ENCODE measurements at places on chromosomes 5 and 9. TPM values are rescaled to one million over a fixed set of nuclear protein-coding genes. Genes with fewer than 3 reads are reported as not detected.

The KIF24 gene
- 8.0 TPM for total RNA-seq

The RASEF gene
- 61.9 TPM for total RNA-seq

The IL9 gene
- total RNA-seq = not detected

The TNC gene
- 0.46 TPM for total RNA-seq

The GFI1B gene
- not detected for total RNA-seq

The ZSWIM6 gene
- 3.2 TPM for total RNA-seq

The BARX1 gene
- total RNA-seq = not detected

The CAAP1 gene
- 28.2 TPM for total RNA-seq
